ENCODE measurements at places on chromosomes 11 and 22.

DNA sequence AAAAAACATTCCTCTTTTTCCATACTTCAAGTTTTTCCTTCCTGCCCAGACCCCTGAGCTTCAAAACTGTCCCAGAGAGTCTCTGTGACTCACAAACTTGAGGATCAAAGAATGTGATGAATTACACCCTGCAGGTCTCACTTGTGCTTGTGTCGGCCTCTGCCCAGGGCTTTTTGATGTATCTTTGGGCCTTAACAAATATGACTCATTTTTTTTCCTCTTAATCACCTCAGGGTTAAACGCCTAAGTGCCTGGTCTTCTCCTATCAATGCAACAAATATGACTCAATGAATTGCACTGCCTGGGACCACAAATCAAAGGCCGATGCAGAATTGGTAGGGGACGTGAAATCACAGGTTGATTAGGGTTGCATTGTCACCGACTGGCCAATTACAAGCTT is 267.7 kb downstream of the LARGE1 start:
- DNase-seq, result peak; percentile 39

DNA sequence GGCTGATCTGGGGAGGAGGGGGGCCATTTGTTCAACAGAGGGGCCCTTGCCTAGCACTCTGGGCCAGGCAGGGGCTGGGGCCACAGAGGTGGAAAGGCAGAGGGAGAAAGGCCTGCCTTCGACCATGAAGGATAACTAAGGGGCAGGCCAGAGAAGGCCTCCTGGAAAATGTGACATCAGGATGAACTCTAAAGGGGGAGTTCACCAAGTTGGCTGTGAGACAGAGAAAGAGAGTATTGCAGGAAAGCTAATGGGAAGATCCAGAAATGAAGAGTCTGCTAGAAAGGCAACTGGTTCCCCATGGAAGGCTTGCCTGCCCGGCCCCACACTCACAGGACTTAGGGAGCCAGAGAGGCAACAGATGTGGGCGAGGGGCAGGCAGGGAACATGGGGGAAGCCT is 16.3 kb downstream of the CSNK1E start:
- no peak for DNase-seq

- DNase-seq, result peak; percentile 93
Measured at GRCh38 chr11:71913756-71914526, 14.5 kb downstream of the XNDC1N start.

- no peak for DNase-seq
Measured at GRCh38 chr11:118080296-118080695, 3.4 kb downstream of the TMPRSS4 start.

- DNase-seq, result no peak
Measured at GRCh38 chr22:32682990-32683389, 118.5 kb upstream of the TIMP3 start.

- no peak for DNase-seq
Measured at GRCh38 chr22:48708558-48709245, 1119.0 kb downstream of the BRD1 start.

GRCh38 chr11:16321148-16321547 is 35.2 kb downstream of the SOX6 start:
- DNase-seq, result peak; percentile 6

DNA sequence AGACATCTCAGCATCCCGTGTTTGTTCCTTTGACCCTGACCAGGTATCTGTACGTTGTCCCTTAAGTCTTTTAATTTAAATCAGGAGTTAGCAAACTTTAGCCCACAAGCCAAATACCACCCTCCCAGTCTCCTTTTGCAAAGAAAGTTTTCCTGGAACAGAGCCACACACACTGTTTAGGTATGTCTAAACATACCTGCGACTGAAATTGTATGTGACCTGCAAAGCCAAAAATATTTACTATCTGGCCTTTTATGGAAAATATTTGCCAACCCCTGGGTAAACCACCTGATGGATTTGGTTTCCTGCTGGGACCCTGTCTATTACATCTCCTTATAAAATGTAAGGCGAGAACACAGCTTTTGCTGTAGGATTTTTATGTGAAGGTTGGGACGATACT is 20.2 kb upstream of the RCN1 start:
- DNase-seq, result no peak

DNA sequence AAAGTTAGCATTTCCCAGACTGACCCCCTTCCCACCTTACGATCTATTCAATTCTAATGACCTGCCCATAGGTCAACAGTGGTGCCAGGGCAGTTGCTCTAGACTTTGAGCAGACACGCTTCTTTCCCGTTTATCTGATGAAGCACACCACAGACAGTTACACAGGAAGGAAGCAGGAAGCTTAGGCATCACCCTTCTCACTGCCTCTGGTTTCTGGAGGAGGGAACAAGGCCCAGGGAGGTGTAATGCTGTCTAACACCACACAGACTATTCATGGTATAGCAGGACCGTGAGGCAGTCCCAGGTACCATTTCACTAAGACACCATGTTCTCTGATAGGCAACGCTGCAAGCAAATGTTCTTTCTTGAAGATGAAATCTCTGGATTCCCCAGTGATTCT is 279.4 kb downstream of the NTM start:
- no peak for DNase-seq

GRCh38 chr22:45230026-45230721 is 10.5 kb downstream of the KIAA0930 start:
- DNase-seq, result no peak

GRCh38 chr11:2525166-2525861 is 80.5 kb downstream of the KCNQ1 start:
- DNase-seq, result no peak

GRCh38 chr11:68689737-68690625 is 5.6 kb downstream of the GAL start:
- no peak for DNase-seq
